ENCODE measurements at places on chromosomes 11 and 22.

DNA sequence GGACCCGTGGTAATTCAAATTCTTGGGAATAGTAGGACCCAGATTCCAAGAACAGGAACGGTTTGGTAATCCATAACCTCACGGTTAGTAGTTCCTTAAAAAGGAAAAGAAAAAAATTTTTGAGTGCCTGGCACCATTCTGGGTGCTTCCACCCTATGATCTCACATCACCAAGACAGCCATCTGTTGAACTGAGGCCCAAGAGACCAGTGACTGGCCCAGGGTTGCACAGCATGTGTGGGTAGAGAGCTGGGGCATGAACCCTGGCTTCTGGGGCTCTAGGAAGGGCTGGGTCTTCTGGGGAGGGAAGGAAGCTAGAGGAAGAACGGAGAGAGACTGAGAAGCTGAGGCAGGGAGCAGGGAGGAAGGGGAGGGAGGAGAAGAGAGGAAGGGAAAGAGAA is 4.7 kb upstream of the SPI1 start:
- DNase-seq: no peak

GRCh38 chr11:6468712-6469495 is 4.8 kb downstream of the TRIM3 start:
- DNase-seq: peak; percentile 5

DNA sequence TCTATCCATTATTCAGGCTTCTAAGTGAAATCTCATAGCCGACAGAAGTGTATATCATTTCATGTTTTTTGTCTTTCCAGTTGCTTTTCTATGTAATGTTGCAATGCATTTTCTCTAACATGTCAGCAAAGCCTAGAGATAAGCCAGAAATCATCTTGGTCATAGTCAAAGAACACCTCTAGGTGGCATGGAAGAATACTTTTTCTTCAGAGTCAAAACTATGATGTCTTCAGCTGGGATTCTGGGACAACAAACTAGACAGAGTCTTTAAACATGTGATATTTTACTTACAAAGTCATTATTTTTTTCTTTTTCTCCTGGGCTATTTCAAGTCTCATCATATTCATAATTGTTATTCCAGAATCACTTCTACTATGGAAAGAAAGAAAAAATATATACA is 4.4 kb downstream of the GAS2 start:
- DNase-seq: no peak

DNA sequence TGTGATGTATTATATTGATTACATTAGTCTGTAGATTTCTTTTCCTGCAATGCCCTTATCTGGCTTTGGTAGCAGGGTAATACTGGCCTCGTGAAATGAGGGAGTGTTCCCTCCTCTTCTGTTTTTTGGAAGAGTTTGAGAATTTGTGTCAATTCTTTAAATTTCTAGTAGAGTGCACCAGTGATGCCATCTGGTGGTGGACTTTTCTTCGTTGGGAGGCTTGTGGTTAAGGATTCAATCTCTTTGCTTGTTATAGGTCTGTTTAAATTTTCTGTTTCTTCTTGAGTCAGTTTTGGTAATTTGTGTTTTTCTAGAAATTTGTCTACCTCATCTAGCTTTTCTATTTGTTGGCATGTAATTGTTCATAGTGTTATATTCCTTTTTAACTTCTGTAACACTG is 18.9 kb downstream of the SHANK3 start:
- no peak for DNase-seq

DNA sequence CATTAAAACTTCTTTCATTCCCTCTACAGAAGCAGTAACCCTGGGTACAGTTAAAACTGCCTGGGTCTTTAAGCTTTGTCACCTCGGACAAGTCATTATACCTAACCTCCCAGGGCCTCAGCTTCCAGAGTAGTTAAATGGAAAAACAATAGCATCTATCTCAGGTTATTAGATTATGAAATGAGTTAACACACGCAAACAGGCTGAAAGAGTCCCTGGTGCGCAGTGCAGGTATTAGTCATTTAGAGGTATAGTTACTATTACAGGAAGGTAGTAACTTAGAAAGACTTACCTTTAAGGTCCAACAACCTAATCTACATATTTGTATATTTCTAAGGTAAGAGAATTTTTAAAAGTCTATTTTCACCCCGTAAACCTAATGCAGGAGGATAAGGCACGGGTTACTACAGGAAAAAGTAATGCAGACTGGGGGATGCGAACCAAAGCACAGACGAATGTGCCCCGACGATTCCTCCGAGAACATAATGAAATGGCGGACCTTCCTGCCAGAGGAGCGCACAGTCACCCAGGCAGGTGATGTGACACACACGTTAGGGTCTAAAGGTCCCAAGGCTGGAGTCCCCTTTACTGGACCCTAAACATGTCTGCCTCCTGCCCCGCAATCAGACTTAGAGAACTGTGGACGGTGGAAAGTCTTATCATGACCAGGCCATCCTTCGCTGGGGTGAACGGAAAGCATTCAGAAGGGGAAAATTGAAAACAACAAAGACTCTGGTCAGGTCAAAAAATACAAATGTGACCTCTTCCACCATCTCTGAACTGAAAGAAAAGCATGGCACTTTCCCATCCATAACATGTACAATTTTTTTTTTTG is 1.3 kb downstream of the NAP1L4 start:
- no peak for DNase-seq

DNA sequence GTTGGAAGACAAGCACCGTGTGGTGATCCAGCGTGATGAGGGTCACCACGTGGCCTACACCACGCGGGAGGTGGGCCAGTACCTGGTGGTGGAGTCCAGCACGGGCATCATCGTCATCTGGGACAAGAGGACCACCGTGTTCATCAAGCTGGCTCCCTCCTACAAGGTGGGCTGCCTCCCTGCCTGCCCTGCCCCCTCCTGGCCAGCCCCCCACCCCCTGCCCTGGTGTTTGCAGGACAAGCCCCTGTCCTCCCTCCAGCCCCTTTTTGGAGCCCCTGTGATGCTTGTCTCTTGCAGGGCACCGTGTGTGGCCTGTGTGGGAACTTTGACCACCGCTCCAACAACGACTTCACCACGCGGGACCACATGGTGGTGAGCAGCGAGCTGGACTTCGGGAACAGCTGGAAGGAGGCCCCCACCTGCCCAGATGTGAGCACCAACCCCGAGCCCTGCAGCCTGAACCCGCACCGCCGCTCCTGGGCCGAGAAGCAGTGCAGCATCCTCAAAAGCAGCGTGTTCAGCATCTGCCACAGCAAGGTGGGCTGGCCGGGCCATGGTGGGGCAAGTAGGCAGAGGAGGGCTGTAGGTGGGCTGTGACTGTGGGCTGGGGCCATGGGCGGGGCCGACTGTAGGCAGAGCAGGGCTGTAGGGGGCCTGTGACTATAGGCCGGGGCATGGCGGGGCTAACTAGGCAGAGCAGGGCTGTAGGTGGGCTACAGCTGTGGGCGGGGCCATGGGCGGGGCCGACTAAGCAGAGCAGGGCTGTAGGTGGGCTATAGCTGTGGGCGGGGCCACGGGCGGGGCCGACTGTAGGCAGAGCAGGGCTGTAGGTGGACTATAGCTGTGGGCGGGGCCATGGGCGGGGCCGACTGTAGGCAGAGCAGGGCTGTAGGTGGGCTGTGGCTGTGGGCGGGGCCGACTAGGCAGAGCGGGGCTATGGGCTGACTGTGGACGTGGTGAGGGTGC is 13.6 kb downstream of the MUC2 start:
- no peak for DNase-seq

DNA sequence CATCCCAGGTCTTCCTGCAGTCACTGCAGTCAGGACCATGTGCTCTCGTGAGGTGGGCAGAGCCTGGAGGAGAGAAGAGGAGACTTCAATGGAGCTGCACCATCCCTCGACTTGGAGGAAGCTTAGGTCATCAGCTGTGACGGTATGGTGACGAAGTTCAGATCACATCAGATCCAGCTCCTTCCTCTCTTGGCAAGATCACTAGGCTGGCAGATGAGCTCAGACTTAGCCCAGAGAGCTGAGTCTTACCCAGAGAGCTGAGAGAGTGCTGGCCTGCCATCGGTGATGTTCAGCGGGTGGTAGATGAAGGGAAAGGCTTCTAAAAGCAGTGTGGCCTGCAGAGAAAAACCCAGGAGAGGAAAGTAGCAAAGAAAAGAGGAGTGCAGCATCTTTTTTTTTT is 1.8 kb upstream of the SLC15A3 start:
- DNase-seq: no peak

DNA sequence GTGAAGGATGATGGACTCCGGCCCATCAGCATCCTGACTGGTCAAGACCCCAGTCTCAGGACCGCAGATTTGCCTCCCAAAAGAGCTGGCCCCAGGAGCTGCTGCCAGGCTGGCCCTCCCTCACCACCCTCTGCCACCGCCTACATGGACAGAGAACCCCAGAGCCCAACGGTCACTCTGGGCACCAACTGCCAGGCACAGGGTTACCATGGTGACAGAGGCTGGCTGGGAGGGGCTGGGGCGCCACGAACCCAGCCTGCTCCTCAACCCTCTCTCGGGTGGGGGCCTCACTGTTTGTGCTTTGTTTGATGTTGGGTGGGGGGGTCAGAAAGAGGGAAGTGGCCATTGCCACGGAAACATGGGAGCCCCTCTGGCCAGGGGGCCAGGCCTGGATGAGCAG is 55.8 kb downstream of the ELFN2 start:
- DNase-seq: no peak

GRCh38 chr22:27775758-27776649 is 25.6 kb downstream of the MN1 start:
- no peak for DNase-seq

DNA sequence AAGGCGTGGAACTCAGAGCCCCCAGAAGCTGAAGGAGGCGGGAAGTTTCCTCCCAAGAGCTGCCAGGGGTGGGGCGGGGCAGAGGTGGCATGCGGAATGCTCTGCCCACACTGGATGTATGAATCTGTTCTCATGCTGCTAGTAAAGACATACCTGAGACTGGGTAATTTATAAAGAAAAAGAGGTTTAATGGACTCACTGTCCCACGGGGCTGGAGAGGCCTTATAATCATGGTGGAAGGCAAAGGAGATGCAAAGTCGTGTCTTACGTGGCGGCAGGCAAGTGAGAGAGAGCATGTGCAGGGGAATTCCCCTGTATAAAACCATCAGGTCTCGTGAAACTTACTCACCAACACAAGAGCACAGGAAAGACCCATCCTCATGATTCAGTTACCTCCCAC is 57.6 kb downstream of the SMIM38 start:
- no peak for DNase-seq

GRCh38 chr11:64298966-64299846 is 952 bp upstream of the CATSPERZ start:
- DNase-seq: no peak

DNA sequence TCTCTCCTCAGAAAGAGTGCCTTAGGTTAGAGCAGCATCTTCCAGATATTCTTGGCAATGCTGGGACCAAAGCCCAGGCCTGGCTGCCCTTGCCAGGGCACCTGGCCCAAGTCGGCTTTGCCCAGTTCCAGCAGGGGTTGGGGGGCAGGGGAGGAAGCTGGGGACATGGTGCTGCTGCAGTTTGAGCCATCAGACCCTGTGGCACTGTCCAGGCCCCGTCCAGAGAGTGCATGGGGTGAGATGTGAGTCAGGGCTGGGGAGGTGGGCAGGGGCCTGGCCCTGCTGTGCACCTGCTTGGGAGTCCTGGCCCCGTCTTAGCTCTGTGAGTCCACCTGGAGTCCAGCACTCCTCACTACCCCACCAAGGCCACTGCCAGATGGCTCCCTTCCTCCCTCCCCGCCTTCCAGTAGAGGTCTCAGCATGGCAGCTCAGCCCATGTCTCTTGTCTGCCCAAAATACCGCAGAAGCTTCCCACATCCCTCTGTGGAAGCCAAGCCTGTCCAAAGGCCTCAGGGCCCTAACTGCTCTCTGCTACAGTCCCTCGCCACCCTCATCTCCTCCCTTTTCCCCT is 16.6 kb downstream of the DERL3 start:
- no peak for DNase-seq

DNA sequence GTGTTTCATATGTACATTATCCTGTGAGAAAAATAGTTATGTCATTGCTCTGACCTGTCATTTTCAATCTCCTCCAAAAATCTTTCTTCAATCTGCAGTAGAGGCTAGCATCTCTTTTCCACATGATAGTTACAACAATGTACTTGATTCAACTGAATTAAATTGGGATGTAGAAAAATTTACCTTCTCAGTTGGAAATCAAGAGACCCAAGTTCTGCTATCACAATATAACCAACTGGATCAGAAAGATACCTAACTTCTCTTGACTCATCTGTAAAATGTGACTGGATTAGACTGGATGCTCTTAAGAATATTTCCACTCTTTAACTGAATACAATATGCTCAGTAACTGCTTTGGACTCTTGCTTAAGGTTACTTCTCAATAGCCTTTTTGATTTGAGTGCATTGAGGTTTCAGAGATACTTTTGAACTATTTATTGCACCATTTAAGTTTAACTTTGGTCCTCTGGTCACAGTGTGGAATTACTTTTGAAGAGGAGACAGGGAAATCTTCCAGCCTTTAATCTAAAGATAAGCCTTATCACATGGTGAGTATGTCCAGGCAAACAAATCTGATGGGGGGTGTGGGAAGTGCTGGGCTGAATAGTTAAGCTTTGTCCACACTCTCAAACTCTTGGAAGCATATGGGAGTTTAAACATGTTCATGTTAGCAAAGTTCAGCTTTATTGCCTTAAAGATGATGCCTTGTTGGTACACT is 82.3 kb downstream of the YAP1 start:
- no peak for DNase-seq

DNA sequence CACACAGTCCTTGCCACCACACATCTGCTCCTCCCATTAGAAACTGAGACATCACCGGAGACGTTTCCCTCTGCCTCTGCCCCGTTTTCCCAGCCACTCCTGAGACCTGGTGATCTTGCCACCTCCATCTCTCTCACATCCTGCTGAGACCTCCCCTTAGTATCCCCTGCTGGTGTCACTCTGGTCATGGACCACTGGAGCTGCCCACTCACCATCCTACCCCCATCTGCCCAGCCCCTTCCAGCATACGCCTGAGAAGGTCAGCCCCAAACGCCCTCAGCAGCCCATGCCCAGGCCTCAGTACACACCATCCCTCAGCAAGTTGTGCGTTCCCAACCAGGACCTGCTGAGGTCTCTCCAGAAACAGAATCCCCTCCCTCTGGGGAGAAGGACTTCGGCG is 64.3 kb downstream of the SHANK2 start:
- DNase-seq: no peak

DNA sequence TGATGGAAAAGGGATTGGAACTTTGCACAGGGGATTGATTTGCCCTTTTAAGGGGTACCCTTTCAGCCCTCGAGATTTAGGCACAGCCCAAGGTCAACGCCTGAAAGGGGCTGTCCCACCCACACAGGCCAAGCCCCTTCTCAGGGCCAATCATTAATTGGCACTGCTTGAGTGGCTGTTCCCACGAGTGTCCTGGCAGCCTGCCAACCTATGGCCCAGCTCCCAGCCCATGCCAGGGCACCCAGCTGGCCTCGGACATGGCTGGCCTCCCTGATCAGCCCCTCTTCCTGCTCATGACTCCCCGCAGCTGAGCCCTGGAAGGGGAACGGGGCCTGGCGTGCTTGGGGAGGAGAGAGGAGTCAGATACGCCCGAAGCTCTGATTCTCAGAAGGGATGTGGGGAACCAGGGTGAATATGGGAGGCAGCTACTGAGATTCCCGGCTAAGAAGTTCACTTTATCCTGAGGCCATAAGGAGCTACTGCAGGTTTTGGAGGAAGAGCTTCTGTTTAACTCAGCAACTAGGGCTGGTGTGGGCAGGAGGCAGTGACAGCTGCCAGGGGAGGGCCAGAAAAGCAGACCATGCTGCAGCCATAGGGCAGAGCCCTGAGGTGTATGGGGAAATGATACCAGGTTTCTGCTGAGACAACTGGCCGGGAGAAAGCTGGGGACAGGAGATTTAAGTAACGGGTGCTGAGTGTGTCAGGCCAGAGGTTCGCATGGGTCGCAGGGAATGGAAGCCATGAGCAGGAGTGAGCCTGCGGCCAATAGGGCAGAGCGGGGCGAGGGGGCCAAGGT is 30.0 kb downstream of the WNT7B start:
- DNase-seq: no peak

GRCh38 chr22:17824457-17824856 is 50.2 kb upstream of the BID start:
- DNase-seq: no peak

Data from T1000 (cell line).